CD4-positive, alpha-beta T cell treated with Interleukin-6 at 100 ng/mL for 8 hours (primary cell): ENCODE measurements at places on chromosomes 12 and 14.

DNA sequence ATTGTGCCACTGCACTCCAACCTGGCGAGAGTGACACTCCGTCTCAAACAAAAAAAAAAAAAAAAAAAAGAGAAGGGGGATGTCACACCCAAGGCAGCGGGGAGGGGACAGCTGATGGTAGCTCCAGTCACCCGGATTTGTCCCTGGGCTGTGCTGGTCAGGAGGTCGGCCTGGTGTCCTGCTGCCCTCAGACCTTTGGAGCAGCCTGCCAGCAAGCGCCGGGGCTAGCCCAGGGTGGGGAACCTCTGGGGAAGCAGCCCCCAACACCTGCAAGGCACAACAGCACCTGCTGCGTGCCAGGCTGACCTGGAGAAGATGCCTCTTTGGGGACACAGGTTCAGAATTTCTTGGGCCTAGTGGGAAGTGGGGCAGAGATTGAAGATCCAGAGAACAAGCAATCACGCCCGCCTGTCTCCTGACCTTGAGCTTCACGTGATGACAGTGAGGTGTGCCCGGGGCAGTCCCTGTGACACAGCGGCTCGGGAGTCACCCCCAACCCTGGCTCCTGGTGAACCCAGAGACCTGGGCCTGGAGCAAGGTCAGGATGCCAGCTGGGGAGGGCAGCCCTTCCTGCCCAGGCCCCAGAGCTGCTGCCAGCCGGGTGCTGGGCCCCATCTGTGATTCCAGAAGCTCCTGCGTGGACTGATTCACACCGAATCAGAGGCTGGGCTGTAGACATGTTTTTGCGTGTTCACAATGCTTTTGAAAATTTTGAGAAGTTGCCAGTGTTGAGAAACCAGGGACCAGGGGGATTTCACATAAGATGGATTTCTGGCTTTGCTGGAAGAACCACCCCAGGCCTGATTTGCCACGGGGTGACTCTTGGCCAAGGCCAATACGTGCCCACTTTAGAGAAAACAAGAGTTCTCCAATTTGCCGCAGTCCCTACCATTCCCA is 66.4 kb downstream of the RFLNA start:
- no peak for DNase-seq

GRCh38 chr14:72833174-72833573 is 60.7 kb downstream of the DPF3 start:
- no peak for DNase-seq

DNA sequence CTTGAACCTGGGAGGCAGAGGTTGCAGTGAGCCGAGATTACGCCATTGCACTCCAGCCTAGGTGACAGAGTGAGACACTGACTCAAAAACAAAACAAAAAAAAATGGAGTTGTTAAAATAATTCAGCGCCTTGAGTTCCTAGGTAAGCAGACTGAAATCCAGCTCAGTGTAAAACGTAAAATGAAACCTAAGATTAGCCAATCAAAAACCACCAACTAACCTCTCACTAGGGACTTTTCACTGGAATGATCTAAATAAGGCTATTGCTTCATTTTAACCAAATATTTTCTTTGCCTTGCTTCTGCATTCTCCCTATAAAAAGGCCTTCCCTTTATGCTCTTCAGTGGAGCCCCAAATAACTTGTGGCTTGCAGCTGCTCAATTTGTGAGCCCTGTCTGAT is 91.6 kb upstream of the HIF1A start:
- DNase-seq, result no peak

DNA sequence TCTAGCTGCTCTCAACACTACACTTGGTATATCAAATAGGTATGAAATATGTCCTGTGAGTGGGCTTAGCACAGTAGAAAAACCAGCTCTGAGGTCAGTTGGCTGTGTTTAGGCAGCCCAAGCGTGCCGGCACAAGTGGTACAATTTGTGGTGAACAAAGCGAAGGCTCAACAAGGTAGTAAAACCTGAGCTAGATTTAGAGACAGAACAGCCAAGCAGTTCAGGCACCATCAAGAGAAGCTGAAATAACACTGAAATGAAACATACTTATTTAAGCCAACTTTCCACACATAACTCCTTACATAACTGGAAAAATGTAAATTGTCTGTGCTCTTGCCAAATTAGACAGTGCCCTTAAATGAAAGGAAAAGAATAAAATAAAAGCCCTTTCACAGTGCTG is 596.8 kb upstream of the FBXO33 start:
- no peak for DNase-seq

- DNase-seq, result no peak
Measured at GRCh38 chr12:127260531-127260930, 1006.4 kb upstream of the TMEM132C start.

GRCh38 chr14:74469548-74470518 is 23.3 kb downstream of the NPC2 start:
- DNase-seq, result no peak

GRCh38 chr14:68536018-68536410 is 256.9 kb downstream of the ZFP36L1 start:
- no peak for DNase-seq

GRCh38 chr14:103023881-103024473 is 33.4 kb downstream of the CDC42BPB start:
- DNase-seq, result no peak

GRCh38 chr12:101945369-101946232 is 68.2 kb downstream of the DRAM1 start:
- no peak for DNase-seq

GRCh38 chr14:54690887-54691286 is 124.0 kb downstream of the SAMD4A start:
- no peak for DNase-seq

DNA sequence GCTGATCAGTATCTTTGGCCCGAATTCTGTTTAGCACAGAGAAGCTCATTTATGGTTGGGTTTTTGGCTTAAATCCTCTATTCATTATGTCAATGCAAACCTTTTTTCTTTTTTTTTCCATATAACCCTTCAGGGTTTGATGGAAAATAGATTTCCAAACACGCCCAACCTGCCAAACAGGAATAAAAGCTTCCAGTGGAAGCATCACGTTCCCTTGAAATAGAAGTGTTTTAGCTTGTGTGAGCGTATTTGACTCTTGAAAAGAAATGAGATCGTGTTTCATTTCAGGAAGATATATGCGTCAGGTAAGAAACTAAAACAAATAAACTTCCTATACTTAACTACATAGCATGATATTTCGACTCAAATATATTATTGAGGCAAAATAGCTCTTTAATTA is at the start of gene PIK3C2G:
Gene PIK3C2G, plus strand, starts transcription at position 246 of the 400 bp plus-strand sequence. CDS start 20,564 bp downstream, outside the sequence.
- no peak for DNase-seq

GRCh38 chr12:12474931-12475795 is 87.5 kb downstream of the DUSP16 start:
- peak; percentile 81 for DNase-seq

GRCh38 chr14:90820958-90821357 is 4.7 kb upstream of the TTC7B start:
- DNase-seq, result peak; percentile 66

GRCh38 chr12:56661560-56661959 is 15.8 kb upstream of the ATP5F1B start:
- no peak for DNase-seq

- no peak for DNase-seq
Measured at GRCh38 chr12:25482625-25483024, 70.5 kb downstream of the LMNTD1 start.

GRCh38 chr12:106147956-106148355 is 9.2 kb upstream of the NUAK1 start:
- no peak for DNase-seq

DNA sequence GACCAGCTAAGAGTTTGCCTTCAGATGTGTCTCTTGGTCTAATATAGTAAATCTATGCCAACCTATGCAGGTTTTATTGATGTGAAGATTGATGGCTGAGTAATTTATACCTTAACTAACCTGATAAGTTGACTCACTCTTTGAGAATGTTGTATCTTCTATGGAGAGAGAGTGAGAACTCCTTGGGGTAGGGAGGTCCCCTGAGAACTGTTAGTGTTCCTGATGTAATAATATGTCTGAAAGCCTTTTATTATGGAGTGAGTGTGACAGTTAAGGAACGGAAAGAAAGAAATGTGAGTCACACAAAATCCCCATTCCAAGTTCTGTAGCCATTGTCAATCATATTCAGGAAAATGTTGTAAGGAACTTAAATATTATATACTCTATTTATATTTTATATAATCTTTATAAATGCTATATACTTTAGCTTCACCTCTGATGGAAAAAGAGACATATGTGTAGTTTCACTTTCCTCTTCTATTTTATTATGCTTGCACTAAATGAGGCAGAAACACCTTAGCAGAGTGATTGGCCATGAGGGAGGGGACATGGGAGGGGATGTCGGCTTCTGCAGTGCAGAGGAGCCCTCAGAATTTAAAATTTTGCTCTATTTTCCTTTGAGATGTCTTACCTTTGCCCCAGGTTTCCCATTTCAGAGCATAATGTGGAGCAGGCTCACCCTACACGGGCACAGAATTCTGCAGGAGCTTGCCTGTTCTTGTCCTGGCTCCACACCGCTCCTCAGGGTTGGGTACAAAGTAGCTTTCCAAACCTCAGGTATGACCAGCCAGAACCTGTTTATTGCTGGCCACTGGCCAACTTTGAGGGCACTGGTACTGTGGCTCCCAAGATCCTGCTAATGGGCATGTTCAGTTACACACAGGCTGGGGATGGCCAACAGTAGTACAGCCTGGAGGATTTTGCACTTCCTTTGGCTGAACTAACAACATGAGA is 57.7 kb downstream of the ARF6 start:
- no peak for DNase-seq

DNA sequence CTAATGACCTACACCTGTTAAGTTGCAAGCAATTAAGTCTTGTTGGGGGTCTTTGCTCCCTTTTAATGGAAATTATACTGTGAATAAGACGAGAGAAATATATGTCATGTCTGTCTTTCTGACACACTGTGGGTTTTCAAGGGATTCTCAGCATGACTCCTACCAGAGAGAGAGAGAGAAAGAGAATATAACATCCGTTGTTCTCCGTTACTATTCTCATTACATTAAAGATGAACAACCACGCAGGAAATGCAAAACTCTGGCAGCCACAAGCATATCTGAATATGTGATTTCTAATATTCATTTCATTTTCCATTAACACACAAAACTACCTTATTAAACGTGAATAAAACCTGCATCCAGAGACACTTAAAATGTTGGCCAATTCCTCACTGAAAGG is 67.3 kb upstream of the EGLN3 start:
- peak; percentile 8 for DNase-seq

DNA sequence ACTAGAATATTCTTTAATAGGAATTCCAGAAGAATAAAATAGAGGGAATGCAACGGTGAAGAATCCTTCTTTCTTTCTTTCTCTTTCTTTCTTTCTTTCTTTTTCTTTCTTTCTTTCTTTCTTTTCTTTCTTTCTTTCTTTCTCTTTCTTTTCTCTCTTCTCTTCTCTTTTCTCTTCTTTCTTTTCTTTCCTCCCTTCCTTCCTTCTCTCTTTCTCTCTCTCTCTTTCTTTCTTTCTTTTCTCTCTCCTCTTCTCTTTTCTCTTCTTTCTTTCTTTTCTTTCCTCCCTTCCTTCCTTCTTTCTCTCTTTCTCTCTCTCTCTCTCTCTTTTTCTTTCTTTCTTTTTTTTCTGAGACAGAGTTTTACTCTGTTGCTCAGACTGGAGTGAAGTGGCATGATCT is 160.8 kb upstream of the PRICKLE1 start:
- no peak for DNase-seq

- DNase-seq, result no peak
Measured at GRCh38 chr12:128818065-128819022, 5.4 kb downstream of the SLC15A4 start.

- DNase-seq, result no peak
Measured at GRCh38 chr14:28651148-28651547, 115.4 kb upstream of the FOXG1 start.

GRCh38 chr12:131783915-131784541 is 44.2 kb upstream of the MMP17 start:
- DNase-seq, result no peak

DNA sequence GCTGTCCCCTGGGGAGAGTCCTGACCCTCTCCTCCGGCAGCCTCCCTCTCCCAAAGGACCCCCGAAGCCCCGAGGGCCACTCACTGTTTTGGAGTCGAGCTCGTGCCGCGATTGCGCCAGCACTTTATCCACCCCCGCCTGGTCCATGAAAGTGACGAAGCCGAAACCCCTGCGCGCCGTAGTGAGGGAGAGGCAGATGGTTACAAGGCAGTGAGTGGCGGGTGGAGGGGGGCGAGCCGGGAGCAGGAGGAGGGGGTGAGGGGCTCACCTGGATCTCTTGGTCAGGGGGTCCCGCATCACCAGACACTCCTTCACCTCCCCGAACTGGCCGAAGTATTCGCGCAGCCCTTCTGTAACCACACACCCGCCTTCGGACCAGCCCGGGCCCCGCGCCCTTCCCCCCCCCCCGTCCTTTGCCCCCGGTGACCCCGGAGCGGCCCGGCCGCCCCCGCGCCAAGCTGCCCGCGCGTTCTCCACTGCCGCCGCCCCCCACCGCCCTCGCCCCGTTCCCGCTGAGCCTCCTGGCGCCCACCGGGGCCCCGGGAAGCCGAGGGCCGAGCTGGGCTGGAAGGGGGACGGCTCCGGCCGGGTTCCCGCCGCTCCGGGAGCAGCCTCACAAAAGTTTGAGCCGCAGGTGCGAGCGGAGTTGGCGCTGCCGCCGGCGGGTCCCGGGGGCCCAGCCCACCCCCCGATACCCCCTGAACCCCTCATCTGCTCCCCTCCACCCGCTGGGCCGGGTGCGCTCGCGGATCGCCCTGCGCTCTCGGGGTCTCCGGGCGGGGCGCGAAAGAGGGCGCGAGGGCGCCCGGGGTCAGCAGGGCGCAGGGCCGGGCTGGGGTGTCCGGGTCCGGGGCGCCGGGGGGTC is 808 bp downstream of the MSI1 start:
- DNase-seq, result no peak
